ENCODE measurements at places on chromosomes 11 and 22.

DNA sequence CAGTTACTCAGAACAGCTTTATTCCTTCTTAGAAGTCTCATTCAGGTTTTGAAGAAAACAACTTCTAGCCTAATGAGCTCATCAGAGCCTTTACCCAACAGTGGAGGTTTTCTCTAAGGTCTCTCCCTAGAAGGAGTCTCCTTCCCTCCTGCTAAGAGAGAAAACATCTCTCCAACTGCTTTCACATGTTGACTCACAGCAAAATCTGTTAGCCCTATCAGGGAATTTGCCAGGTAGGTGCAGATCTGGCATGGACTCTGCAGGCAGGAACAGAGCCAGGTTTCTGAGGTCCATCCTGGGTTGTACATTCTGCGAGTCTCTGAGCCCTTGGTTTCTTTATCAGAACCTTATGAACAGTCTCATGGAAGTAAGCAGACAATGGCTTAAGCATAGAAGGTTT is 214.4 kb downstream of the HIPK3 start:
- DNase-seq, result no peak

- DNase-seq, result no peak
Measured at GRCh38 chr22:23055449-23056179, 14.7 kb upstream of the GNAZ start.

- DNase-seq, result no peak
Measured at GRCh38 chr11:102546923-102547471, 16.4 kb upstream of the MMP7 start.

- DNase-seq, result no peak
Measured at GRCh38 chr22:28999510-28999909, 62.1 kb downstream of the C22orf31 start.

DNA sequence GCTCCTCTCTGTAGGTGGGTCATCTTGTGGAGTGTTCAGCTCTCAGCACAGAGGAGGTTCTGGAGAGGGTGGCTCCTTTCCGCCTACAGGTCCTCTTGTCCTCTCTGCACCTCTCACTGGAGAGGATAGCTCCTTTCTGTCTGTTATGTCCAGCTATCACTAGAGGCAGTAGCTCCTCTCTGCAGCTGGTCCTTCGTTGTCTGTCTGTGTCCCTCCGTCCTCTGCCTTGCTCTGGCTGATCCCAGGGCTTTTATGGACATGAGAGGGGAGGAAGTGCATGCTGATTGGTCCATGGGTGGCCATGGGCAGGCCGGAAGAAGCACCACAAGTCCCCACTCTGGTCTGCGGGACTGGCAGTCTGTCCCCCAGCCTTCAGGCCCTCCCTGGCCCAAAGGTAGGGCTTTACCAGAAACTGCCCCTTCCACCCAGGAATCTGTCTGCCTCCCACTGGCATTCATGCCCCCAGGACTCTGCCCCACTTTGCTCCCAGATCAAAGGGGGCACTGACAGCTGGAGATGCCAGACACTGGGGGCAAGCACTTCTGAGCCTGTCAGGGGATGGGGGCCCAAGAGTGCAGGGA is 38.6 kb upstream of the CALCB start:
- DNase-seq, result no peak

GRCh38 chr11:122746611-122747244 is 91.2 kb downstream of the UBASH3B start:
- DNase-seq, result no peak

GRCh38 chr11:118051611-118052461 is 25.0 kb upstream of the TMPRSS4 start:
- DNase-seq, result no peak

DNA sequence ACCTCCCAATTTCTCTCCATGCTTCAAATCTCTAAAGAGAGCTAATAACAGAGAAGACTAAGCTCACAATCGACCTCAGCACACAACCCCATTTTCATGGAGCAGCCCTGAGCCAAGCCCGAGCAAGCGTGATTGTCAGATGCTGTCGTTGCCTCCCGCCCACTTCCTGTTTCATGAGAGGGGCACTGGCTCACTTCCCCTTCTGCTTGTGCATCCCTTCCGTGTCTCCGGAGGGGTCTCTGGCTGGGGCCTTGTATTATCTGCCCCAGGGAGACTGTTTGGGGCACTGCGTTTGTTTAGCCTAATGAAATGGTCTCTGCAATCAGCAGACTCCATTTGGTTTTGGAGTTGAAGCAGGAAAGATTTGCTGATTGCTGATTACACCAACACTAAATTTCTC is 181.3 kb upstream of the SEZ6L start:
- no peak for DNase-seq

DNA sequence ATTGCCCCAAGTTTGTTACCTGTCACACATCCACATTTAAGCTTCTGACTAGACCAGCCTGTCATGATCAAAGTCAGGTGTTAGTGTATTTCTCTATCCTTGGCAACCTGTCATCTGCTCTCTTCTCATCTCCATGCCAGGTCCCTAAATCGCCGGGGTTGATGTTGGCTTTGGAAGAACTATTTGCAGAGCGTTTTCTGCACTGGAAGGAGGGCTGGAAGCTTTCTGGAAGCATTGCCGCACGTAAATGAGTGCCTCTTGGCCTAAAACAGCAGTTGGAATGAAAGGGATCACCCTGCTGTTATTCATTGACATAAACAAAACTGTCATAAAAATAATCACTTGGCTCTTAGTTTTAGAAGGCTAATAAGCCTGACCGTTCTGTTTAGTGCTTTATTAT is 1.4 kb downstream of the TTC12 start:
- DNase-seq, result no peak

DNA sequence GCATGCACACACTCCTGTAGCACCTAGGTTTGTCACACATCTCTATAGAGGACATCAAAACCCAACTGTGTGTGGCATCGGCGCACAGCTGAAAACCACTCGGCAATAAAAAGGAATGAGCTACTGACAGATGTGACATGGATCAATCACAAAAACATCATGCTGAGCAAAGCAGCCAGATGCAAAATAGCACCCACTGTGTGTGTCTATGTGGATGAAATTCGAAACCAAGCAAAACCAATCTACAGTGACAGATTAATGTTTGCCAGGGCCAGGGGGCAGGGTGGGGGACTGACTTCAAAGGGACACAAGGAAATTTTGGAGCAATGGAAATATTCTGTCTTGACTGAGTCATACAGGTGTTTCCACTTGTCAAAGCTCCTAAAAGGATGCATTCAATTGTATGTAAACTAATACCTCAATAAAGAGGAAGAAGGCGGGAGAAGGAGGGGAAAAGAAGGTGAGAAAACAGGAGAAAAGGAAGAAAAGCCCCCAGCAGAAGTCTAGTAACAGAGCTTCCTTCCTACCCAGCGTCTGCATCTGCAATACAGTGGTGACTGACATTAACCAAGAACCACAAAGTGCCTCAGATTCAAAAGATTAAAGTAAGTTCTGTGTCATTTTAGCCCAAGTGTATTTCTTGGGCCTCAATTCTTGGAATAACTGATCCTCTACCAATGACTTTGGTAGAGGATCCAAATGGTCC is 49.8 kb downstream of the PACSIN2 start:
- no peak for DNase-seq

GRCh38 chr11:35536470-35536869 is 11.1 kb upstream of the PAMR1 start:
- no peak for DNase-seq

DNA sequence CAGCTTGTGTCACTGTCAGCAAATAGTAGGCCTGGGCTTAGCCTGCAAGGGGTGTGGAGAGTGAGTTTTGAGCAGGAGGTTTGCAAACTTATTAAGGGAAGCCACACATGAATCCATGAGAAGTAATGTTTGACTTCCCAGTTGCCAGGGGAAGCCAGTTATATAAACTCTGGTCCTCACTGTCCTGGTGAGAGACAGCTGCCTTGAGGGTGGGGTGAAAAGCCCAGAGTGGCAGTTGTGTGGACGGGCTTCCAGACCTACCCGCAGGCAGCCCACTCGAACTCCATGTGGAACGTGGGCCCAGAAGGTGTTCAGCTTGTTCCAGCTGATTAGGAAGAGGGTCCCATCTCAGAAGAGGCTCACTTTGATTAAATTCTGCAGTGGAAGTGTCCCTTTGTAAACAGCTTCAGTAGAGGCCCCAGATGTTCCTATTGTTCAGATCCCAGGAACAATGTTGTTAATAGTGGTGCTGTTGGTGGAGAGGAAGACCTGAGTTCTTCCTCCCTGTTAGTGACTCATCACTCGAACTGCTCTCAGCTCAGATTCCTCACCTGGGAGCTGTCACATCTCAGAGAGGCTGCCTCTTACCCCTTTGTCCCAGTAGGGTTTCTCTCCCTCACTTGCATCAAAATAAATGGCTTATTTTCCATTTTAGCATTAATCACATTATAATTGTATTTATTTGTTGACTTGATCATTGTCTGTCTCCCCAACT is 63.4 kb downstream of the GRAMD1B start:
- DNase-seq, result no peak

DNA sequence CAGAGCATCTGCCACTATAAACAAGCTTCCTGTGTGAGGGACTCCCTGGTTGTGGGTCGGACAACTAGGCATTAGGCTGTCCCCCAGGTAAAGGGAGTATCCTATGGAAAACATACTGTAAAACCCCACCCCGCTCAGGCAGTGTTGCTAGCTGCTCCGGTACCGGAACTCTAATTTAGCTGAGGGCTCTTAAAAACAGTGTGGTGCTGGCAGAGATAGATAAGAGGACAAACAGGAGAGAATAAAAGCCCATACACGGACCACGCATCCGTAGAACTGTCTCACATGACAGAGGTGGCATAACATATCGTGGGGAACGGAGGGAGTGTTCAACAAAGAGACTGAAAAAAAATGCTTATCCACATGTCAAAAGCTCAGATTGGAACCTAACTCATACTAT is 3.4 kb upstream of the MOGAT2 start:
- DNase-seq, result no peak

GRCh38 chr11:10659339-10660216 is 34.0 kb downstream of the IRAG1 start:
- peak; percentile 85 for DNase-seq

DNA sequence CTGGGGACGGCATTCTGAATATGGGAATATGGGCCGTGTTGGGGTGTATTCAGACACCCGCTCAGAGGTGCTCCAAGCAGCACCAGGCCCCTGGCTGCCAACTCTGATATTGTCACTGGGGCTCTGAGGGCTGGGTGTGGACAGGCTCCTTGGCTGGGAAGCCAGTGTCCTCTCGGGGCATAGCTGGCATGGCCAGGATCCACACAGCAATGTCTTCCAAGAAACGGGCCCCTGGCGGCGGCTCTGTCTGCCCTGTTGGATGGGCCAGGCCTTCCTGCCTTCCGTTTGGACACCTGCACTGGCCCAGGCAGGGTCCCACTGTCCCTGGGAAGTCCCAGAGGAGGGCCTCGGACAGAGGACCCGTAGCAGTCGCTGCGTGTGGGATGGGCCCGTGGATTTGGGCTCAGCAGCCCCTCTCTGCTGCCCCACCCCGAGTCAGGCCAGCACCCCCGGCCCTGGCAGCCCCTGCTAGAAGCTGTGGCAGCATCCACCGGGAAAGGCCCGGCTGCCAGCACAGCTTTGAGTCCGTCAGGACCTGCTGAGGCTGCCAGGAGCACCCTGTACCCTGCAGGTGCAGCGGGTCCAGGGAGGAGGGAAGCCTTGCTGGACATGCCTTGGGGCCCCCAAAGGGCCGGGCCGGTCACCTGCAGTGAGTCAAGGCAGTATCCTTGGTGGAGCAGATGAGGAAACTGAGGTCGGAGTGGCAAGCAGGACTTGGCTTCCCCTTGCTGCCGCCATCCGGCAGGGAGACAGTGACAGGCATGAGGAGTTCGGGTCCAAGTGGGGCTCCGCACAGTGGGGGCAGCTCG is 4.1 kb downstream of the PANX2 start:
- DNase-seq, result no peak

GRCh38 chr11:12185914-12186313 is 75.5 kb downstream of the MICAL2 start:
- DNase-seq, result peak; percentile 73

DNA sequence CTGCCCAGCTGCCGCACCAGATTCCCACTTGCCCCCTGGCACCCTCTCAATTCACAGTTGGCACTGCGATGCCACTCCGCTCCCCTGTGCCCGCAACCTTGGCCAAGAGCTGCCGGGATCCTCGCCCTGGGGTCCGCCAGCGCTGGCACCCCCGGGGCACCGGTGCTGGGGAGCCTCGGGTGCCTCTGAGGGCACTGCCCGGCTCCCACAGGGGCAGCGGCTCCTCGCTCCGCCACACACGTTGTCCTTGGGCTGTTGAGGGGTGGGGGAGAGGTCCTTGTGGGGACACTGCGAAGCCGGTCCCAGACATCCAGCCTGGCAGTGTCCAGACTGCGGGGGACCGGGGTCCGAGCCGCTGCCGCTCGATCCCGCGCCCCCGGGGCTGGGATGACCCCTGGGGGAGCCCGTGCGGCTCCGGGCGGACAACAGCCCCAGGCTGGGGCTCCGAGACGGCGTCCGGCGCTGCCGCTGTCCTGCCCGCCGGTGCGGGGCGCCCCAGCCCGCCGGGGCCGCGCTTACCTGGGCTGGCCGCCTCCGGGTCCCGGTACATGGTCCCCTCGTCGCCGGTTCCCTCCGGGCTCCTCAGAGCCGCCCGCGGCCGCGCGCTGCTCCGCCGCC is 496 bp downstream of the SYT7 start:
- no peak for DNase-seq

DNA sequence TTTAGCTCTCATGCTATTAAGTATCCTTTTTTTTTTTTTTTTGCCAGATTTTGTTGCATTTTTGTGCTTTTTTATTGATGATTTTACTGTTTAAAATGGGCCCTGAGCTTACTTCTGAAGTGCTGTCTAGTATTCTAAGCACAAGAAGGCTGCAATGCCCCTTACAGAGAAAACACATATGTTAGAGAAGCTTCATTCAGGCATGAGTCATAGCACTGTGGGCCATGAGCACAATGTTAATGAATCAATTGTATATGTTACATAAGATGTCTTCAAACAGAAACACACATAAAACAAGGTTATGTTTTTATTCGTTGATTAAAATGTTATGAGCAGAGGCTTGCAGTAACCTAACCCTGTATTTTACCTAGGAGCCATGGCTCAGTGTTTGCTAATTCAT is 117.8 kb upstream of the C11orf87 start:
- no peak for DNase-seq

DNA sequence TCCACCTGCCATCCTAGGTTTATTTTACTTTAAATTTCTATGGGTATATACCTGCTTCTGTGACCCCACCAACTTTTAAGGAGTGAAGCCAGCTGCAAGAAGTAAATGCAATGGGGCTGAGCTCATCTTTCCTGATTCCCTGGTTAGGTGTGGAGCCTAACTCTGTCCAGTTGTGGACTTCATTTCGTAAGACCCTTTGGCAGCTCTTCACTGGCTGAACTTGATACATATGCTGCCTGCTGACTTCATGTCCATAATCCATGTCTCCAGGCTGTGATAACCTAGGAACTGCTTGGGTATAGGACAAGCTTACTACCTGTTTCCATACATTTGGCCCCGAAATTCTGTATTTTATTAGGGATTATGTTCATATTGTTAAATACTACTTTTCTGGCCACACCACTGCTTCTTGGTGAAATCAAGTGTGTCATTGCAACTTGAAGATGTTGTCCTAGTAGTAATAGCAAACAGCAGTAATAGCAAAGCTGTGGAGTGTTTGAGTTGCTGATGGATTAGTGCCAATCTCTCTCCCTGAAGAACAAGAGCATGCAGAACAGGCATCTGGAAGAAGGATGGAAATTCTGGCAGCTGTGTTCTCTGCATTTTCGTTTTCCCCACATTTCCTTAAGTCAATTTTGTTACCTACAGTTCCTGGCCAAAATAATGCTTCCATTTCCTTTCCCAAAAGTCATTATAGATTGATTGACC is 31.2 kb downstream of the LDLRAD3 start:
- no peak for DNase-seq

GRCh38 chr22:42814215-42814614 is 42.9 kb downstream of the ARFGAP3 start:
- no peak for DNase-seq

- no peak for DNase-seq
Measured at GRCh38 chr11:63240791-63241379, 2.5 kb downstream of the SLC22A25 start.

GRCh38 chr11:92045301-92045700 is 179.3 kb upstream of the FAT3 start:
- no peak for DNase-seq
